ENCODE measurements at places on chromosomes 16 and 17.
A peak's percentile ranks its signal among the peaks of the same experiment; 100 is the strongest.

- H3K4me1 ChIP-seq, result peaks cover 37% of the 10 kb centered on the region
- H3K27ac ChIP-seq, result no peak overlapping the region
- H3K36me3 ChIP-seq, result no peaks in the 10 kb centered on the region
- no peaks in the 10 kb centered on the region for H3K27me3 ChIP-seq
- DNase-seq, result no peak
These were observed 8.7 kb downstream of the CORO7 start for GRCh38 chr16:4407543-4408322.

DNA sequence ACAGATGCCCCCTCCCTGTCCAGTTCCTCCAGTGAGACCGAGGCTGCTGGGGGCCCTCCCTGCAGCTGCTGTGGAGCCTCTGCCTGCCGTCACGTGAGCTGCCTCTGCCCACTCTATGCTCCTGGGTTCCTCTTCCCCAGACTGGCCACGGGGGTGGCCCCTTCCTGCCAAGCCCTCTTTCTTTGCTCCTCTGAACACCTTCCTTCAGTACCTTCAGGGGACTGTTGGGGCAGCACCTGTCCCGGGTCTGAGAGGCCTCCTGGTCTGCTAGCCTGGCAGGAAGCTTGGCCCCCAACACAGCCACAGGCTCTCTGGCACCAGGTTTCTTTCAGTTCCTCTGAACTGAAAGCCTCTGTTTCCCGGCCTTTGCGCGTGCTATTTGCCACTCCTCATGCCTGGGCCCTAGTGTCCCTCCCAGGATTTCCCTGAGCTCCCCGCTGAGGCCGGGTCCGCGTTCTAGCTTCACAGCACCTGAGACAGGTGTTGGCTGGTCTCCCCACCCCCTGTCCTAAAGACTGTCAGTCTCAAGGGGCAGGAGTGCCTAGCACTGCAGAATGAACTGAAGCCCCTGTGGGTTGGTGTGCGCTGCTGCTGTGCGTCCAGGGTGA is 6.6 kb upstream of the ATP6V0C start:
- DNase-seq, result no peak
- H3K27me3 ChIP-seq, result no peaks in the 10 kb centered on the region
- H3K27ac ChIP-seq, result peak overlapping the region; percentile 50
- H3K36me3 ChIP-seq, result no peaks in the 10 kb centered on the region
- H3K4me3 ChIP-seq, result no peak overlapping the region

- no peaks in the 10 kb centered on the region for H3K27me3 ChIP-seq
- H3K4me3 ChIP-seq, result no peak overlapping the region
- H3K27ac ChIP-seq, result no peak overlapping the region
- no peaks in the 10 kb centered on the region for H3K4me1 ChIP-seq
- no peak for DNase-seq
These were observed 86.9 kb downstream of the SNX29 start for GRCh38 chr16:12063435-12063834.

GRCh38 chr16:16100631-16101030 is 122.7 kb downstream of the ABCC6 start:
- DNase-seq, result no peak
- H3K27me3 ChIP-seq, result no peaks in the 10 kb centered on the region
- peaks cover 16% of the 10 kb centered on the region for H3K4me1 ChIP-seq

DNA sequence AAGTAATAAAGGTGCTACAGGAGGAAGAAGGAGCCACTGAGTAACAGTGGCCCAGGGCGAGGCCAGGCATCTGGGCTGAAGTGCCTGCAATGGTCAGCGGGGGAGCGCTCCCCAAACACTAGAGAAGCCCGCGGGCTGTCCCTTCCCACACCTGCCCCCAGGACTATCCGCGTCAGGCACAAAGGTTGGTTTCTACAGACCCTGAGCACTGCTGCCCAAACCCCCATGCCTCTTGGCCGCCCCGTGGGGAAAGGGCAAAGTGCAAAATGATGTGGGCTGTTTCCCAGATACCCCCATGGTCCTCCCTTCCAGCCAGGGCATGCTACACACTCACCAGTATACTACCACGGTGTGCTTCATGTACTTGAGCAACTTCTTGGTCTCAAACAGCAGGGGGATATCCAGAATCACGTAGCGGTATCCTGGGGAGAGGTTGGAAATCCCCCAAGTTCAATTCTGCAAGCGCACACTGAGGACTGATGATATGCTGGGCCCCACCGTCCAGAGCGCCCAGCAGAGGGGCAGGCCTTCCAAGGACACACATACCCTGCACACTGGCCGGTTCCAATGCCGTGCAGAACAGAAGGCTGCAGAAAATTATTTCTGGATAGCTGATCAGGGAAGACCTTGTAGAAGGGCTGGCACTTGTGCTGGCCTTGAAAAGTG is 21.5 kb downstream of the DCAKD start:
- no peak overlapping the region for H3K27ac ChIP-seq
- no peak for DNase-seq
- H3K36me3 ChIP-seq, result no peaks in the 10 kb centered on the region
- H3K4me3 ChIP-seq, result no peak overlapping the region

DNA sequence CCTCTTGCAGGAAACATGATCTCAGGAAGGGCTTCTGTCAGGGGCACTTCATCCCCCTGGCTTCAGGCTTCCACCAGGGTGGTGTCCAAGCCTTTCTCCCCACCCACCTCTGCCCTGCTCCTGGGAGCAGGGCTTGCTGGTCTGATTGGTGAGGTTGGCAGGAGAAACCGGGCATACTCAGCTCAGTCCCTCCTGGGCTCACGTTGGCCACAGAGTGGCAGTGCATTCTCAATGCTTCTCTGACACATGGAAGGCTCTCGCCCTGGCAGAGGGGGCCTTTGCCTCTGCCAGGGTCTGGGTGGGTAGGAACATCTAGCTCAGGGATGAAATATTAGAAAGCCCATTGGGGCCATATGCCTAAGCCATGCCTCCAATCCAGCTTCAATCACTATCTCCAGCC is 142.8 kb downstream of the AXIN2 start:
- H3K4me1 ChIP-seq, result no peaks in the 10 kb centered on the region
- no peaks in the 10 kb centered on the region for H3K27me3 ChIP-seq
- no peak for DNase-seq
- no peak overlapping the region for H3K27ac ChIP-seq

DNA sequence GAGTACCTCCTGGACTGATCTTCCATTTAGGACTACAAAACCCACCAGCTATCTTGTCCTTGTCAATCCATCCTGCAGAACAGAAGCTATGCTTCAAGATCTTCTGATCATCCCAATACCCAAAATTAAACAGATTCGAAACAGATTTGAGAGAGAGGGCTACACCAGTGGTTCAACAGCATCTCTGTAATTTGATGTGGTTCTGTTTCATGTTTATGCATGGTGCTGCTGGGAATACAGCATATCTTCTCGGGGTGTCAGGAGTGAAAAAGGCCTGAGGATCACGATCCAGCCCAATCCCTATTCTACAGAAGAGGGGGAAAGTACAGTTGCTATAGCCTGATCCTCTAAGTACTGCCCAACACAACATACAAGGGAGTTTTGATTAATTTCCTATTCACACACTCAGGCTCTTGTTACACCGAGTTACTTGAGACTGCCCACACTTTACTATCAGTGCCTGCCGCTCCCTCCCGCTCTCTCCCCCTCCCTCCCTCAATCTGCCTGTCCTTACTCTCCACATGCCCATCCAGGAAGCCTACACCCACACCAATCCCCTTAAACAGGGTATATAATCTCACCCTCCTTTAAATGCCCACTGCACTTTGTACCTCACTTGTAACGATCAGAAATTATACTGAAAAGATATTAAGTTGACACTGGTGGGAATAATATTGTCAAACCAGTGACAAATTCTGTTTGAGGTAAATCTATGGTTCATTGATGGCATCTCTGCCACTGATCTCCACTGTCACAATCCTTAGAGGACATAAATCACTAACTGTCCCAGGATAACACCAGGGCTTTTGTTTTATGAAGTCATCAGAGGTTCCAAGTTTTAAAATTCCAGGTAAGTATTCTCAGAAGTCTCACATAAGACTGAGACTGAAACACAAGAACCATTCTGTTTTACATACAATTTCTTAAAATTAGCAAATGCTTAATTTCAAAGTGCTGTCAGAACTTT is 89.3 kb upstream of the PLEKHM1 start:
- no peak overlapping the region for H3K27ac ChIP-seq
- H3K36me3 ChIP-seq, result no peaks in the 10 kb centered on the region
- no peaks in the 10 kb centered on the region for H3K4me1 ChIP-seq
- DNase-seq, result no peak
- H3K4me3 ChIP-seq, result no peak overlapping the region

All from testis (tissue), 5 donors.